ENCODE measurements at places on chromosomes 12 and 14.

DNA sequence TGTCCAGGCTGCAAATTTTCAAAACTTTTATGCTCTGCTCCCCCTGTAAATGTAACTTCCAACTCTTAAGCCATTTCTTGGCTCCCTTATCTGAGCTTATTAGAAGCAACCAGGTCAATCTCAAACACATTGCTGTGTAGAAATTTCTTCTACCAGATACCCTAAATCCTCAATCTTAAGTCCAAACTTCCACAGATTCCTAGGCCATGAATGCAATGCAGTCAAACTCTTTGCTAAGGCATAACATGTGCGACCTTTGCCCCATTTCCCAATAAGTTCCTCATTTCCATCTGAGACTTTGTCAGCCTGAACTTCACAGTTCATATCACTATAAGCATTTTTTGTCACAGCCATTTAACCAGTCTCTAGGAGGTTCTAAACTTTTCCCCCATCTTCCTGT lies 64.5 kb downstream of the TMTC3 start:
- DNase-seq = peak; percentile 71

GRCh38 chr14:85252011-85252410 lies 277.9 kb upstream of the FLRT2 start:
- DNase-seq = no peak

DNA sequence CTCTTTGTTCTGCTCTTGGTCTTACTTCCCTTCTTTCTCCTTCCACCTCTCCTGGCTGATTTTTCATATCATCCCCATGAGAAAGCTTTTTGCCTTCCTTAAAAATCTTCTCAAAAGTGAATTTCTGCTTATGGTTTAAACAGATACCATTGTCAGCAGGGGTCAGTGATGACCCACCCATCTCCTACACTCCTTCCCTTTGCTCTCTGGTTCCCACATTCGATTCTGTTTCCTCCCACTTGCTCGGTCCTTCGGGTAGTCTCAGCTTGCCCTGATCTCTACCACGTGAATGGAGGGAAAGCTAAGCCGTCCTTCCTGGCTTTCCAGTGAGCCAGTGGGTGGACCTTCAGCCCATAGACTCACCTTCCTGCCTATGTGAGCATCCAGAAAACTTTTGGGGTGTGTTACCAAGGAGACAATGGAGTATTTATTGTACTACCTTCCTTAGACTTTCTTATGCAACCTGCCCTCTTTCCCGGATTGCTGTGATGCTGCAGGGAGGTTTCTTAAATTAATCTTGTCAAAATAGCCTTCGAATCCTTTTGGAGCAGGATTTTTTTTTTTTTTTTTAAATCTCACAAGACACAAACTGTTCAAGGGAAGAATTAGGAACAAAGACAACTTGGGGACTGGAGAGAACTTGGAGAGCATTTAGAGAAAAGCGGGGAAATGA lies 306.3 kb downstream of the CACNA1C start:
- peak; percentile 49 for DNase-seq

- DNase-seq = no peak
Measured at GRCh38 chr12:96266238-96266637, 72.1 kb downstream of the ELK3 start.

GRCh38 chr12:48832321-48833060 lies 14.2 kb downstream of the CACNB3 start:
- no peak for DNase-seq

DNA sequence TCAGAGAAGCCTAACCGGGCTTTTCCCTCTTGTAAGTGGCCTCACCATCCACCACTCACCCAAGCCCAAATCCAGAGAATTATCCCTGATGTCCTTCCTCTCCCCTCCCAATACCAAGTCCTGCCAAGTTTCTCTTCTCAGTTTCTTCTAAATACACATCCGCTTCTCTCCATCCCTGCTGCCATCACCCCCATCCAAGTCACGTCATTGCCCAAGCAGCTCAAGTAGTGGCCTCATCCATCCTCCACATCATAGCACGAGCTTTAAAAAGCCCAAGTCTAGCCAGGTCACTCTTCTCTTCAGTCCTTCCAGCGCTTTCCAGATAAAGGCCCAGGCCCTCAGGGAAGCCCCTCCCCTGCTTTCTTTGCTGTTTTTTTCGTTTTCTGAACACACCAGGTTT lies 25.4 kb downstream of the IL31 start:
- DNase-seq = peak; percentile 58

DNA sequence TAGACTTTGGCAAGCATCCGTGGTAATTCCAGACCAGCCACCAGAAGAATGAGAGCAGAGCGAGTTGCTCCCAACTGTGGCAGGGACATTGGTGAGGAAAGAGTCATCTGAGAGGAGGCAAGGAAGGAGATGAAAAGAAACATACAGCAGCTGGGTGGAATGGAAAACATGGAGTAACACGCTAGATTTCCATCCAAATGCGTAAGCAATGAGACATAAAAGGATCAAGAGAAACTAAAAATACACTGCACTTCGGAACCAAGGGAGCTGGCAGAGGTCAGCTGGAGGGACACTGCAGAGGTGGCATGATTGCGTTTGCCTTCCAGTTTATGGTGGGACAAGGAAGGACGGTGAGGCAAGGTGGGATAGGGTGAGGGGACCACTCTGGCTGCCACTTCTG lies 82.9 kb downstream of the DDX51 start:
- no peak for DNase-seq

- no peak for DNase-seq
Measured at GRCh38 chr12:51591016-51591901, at the start of gene SCN8A. SCN8A (plus strand) TSS chr12:51591233; CDS start chr12:51662818, 71,585 bp downstream.

DNA sequence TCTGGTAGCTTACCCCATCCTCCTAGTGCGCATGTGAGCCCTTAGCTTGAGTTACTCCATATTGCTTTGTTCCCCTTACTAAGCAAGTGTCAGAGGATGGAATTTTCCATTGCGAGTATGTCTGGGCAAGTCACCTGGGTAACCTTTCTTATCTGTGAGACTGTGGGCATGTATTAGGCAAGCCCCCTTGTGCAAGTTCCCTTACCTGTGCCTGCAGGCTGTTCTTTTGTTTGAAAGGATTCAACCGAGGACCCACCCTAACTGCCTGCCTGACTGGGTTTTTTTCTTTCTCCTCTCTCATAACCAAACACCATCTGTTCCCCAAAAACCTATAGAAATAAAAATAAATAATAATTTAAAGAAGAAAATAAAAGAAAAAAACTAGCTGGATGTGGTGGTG lies 22.3 kb upstream of the PPP2R5E start:
- DNase-seq = no peak

- DNase-seq = no peak
Measured at GRCh38 chr12:64531665-64532334, 78.5 kb upstream of the RASSF3 start.

GRCh38 chr14:95494456-95494855 lies 22.0 kb downstream of the SYNE3 start:
- no peak for DNase-seq

GRCh38 chr12:77060883-77061240 lies 4.5 kb downstream of the E2F7 start:
- peak; percentile 54 for DNase-seq

GRCh38 chr14:59161561-59162175 lies 26.8 kb upstream of the DAAM1 start:
- DNase-seq = peak; percentile 94

DNA sequence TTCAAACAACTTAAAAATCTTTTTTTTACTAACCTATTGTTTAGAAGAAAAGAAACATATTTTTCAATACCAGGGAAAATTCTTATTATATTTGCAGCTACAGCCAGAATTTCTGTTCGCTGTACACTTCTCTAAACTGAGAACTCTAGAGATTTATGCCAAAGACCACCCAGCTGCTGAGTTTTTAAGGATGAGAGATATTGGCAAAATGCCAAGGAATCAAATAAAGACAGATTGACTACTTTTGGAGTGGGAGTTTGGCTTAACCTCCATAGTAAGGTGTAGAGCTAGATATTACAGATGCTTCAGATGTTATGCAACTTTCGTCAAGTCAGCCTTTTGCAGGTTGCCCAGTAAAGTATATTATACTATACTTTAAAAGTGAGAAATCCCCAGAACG lies 71.8 kb downstream of the TTLL5 start:
- DNase-seq = no peak

DNA sequence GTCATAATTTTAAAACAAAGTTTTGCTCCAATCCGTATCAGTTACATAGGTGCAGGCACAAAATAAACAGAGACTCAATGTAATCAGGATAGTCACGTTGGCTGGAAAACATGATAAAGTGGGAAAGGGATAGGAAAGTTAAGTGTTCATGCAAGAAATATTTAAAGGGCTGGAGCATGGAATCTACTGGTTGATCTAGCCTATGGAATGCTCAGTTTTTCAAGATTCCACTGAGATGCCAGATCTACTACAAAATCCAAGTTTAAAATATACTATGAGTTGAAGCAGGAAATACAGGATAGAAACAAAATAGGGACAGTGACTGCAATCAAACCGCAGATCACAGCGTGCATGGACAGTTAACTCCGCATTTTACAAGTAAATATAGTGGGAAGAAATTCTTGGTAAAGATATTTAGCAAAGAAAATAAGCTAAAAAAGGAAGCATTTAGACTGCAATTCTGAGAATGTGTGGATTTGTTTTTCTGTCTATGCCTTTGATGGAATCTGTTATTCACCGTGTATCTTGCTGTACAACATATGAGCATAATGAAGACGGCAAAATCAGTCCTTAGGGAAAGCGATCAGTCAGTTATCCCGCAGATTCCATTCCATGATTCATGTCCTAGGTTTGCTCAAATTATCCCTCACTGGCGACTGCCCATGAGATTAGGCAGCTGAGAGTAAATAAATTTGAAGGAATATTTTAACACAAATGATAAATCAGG lies 1044.3 kb downstream of the FLRT2 start:
- DNase-seq = no peak

DNA sequence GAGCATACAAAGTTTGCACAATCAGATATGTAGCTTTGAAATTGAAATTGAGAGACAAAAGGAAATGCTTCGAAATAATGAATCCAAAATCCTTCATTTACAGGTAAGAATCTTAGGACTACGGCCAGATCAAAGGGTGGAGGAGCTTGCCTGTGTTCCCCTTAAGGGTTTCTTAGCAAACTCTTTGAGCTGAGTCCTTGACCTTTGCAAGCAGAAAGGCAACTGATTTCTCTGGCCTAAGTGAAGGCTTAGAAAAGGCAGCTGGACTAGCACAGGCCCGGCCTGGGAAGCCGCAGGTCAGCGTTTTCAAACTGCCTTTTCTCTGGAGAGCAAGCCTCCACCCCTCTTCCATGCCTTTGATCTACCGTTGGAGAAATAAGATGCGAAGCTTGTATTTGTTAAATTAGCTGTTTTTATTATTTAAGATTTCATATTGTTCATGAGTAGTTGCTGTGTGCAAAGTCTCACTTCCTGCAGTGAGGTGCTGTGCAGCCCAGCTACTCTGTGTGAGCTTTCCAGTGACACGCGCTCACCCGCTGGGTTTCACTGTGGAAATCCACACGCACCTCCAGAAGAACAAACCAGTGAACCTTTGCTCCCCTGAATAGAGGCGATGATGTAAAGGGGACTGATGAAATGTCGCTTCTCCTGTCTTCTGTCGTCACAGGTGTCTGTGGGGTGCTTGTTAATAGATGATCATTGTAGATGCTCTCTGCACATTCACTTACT lies 25.0 kb upstream of the AMN start:
- DNase-seq = no peak

DNA sequence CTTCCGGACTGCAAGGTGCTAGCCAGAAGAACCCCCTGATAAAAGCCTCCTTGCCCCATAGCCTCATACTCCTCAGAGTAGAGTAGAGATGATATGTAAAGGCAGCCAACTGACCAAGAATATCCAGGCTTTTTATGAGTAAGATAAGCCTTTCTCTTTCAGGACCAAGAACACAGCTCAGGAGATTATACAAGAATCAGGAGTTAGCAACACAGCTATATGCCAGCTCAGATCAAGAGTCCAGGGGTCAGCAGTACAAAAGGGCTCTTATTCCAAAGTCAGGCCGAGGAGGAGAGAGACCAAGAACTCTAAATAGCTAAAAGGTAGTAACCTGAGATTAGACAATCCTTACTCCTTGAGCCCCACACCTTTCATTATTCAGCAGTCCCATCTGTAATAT lies 135.3 kb downstream of the BTG1 start:
- DNase-seq = no peak

- peak; percentile 22 for DNase-seq
Measured at GRCh38 chr14:23321572-23322547, 603 bp downstream of the PABPN1 start.

DNA sequence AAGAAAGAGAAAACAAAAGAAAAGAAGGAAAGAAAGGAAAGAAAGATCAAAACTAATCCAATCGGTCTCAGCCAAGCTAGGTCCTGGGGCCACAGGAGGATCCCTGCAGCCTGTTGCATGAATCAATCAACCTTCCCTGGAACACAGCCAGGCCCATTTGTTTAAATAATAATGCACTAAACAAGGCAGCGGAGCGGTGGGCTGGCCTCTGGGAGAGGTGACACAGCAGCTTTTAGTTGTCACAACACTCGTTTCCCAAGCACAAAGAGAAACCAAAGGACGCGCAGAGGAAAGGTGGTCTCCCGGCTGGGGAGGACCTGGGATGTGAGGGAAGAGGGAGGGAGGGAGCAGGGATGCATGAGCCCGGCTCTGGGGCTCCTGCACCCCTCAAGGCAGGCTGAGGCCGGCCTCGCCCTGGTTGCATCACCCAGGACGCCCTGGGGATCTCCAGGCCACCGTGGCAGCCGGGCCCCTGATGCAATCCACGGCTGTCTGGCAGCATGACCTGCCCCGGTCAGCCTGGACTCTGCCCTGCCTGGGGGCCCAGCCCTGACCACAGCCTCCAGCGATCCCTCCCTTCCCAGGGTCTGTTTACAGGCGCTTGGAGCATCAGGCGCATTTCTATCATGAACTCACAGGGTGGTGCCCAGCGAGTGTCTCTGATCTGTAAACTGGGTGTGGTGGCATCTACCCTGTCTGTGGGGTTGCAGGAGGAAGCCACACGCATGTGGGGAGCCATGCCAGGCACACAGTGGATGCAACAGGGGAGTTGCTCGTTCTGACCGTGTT lies 32.5 kb downstream of the MMP17 start:
- DNase-seq = peak; percentile 70

DNA sequence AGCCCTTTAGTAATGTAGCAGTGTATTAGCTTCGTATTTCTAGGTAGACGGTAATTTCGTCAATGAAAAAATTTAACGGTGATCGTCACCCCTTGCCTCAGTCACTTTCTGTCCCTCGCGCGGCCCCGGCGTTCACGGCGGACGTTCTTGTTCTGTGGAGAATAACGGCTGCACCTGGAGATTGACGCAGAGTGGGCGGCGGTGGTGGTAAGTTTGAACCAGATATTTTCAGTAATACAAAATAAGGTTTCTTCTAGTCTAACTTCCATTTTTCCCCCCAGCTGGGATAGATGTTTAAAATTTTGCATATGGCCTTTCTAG lies 341 bp downstream of the ZNF10 start:
- no peak for DNase-seq

All from MV-4-11 (cell line).